ENCODE measurements at places on chromosomes 5 and 9.

DNA sequence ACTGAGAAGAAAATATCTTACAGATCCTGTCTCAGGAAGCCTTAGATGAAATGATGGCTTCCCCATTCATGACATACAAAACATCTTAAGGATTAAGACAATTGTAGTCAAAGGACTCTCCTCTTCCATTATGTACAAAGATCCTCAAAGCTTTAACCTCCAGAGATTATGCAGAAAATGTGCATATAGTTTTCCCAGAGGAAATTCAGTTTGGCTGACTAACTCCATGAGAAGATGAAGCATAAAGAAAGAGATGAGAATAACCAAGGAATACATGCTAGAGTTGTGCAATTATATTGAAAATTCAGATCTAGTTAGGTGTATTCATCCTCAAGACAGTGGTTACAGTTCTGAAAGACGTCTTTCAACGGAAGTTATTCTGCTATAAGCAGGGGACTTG lies 18.6 kb upstream of the NDUFS4 start:
- no peak for DNase-seq

- no peak for DNase-seq
Observed at GRCh38 chr5:67063791-67064190, 132.8 kb downstream of the CD180 start.

- no peak for DNase-seq
Observed at GRCh38 chr9:104860263-104860662, 67.7 kb downstream of the ABCA1 start.

GRCh38 chr5:105638437-105638836 lies 2032.3 kb downstream of the EFNA5 start:
- no peak for DNase-seq

DNA sequence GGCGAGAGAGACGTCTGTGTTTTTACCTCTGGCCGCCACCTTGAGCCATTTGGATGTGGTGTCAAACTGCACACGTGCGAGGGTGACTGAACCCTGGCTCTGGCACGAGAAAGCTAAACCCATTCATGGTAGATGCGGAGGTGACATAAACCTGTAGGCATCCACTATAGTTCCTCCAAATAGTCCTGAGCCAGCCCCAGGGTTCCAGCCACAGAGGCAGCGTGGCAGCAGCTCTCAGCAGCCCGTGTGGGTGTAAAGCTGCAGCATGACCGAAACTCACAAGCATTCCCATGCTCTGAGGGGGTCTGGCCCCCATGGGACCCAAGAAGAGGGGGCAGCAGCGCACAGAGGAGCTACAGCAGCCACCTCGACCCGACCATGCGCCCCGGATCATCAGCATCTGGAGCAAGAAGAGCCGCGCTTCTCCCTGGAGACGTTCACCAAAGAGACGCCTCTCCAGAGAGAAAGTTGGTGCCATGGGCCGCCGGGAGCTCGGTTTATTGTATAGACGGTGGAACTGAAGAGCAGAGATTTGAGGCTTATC lies 303.8 kb upstream of the IRX4 start:
- DNase-seq: no peak

- no peak for DNase-seq
Observed at GRCh38 chr5:612498-613424, 621 bp downstream of the CEP72 start.

DNA sequence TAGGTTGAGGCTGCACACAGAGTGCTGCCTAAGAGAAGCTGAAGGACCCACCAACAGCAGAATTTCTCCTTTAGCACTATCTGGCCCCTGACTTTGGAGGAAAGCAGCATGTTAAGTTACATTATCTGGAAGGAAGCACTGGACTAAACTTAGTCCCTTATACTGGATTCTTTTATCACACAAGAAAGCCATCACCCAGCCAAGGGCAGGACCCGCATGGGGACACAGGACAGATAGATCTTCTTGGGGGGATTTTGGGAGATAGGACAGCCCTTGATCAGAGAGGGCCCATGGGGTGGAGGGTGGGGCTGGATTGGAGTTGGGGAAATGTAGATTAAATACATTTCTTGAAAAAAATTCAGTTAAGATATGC lies 14.4 kb downstream of the ANKRD33B start:
- DNase-seq: no peak

GRCh38 chr5:156148301-156148700 lies 178.7 kb upstream of the SGCD start:
- no peak for DNase-seq

GRCh38 chr5:65858316-65858715 lies 68.1 kb upstream of the ERBIN start:
- DNase-seq: no peak

GRCh38 chr5:55063899-55064298 lies 38.5 kb upstream of the GZMA start:
- no peak for DNase-seq

GRCh38 chr5:133409210-133409674 lies 203.1 kb downstream of the FSTL4 start:
- DNase-seq: no peak

GRCh38 chr9:91307279-91307678 lies 54.4 kb downstream of the AUH start:
- no peak for DNase-seq

- DNase-seq: no peak
Observed at GRCh38 chr5:90909101-90909503, 350.5 kb downstream of the ADGRV1 start.

DNA sequence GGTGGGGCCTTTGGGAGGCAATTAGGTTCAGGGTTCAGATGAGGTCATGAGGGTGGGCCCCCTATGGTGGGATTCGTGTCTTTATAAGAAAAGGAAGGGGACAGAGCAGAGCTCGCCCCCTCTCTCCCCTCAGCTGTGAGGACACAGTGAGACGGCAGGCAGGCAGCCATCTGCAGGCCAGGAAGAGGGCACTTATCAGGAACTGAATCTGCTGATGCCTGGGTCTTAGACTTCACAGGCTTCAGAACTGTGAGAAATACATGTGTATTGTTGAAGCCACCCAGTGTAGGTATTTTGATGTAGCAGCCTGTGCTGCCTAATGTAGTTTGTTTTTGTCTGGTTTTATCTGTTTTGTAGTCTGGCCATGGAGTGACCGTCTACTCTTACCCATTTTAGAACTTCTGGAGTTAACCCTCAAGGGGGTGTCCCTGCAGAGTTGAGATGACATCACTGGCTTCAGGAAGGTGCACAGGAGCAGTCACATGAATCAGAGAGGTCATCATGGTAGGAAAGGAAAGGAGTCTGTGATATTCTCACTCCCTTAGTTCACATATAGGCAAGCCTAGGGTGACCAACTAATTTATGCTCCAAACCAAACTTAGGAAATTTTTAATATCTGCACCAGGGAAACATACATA lies 71.0 kb downstream of the LRRC70 start:
- DNase-seq: no peak

DNA sequence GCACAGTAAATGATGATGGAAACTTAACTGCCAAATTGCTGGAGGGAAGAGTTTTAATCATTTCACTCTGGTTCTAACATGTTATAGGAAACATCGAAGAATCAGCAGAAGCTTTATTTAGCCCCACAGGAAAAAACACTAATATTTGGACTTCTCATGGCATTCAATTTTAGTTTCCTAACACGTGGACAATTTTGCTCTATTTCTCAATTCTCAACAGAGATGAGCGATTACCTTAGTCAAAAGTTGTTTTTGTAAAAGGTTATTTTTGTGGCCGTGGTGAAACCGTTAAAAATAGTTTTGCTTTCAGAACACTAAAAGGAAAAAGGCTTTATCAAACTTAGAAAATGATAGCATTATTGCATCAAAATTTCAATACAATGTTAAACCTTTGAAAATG lies 235.2 kb downstream of the PLK2 start:
- DNase-seq: no peak

- no peak for DNase-seq
Observed at GRCh38 chr9:36258996-36259533, 817 bp upstream of the GNE start.

- DNase-seq: no peak
Observed at GRCh38 chr5:178106556-178107239, 6.6 kb upstream of the N4BP3 start.
